ENCODE measurements at places on chromosomes 2 and 18.

DNA sequence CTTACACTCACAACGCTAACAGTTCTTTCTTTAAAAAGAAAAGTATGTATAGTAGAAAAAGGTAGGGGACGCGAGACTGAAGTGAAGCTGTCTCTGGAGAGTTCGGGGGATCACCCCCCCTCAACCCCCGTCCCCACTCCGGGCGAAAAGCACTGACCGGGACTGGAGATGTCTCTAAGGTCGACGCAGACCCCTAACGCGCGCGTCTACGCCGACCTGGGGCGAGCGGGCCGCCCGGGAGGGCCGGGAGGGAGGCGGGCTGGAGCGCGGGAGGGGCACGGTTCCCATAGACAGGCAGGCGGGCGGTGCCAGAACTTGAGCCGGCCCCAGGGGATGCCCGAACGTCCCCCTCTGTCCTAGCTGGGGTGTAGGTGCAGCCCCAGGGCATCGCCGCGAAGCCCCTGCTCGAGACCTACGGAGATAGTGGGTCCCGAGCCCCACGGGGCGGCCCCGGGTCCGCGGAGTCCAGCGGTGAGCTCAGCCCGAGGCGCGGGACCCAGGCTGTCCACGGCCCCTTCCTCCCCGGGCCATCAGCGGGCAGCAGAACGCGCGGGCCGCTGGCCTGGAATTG lies 82.2 kb downstream of the CHRNA1 start:
- DNase-seq, result no peak

GRCh38 chr2:86499326-86499725 lies 58.2 kb downstream of the KDM3A start:
- peak; percentile 20 for DNase-seq

DNA sequence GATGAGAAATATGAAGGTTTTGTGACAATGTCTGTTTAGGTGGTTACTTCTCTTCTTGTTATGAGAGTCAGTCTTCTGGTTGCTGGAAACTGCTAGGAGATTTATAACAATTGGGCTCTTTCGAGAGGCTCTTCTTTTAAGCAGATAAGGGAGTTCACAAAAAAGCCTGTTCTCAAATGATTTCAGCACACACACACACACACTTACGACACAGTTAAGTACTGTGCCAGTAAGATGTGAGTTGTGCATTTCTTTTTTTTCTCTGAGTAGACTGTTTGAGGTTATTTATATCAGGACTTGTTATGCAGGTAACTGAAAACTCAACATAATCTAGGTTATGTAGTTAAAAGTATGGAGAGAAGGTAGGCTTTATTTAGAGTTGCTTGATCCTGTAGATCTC lies 49.8 kb downstream of the MSH2 start:
- DNase-seq, result no peak

DNA sequence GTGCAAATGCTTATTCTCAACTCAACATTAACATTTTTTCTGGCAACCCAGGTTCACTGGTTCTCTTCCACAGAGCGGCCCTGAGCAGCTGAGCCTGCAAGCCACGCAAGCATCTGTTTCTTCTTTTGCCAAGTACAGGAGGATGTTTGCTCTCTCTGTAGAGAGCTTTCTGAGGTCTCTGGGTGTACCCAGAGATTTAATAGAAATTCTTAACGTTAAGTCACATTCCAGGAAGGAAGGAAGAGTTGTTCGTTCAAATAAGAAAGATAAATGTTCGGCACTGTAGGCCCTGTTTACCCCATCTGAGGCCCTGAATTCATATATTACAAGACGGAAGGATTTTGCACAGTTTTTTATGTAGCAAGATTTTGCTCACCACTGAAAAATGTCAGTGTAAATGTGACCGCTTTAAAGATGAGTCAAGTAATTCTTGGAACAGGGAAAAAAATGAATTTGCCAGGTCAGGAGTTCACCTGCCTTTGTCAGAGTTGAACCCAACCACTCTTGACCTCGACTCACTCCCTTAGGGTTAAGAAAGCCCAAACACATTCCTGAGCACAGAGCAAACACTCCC lies 30.1 kb downstream of the KCTD18 start:
- DNase-seq, result peak; percentile 28

DNA sequence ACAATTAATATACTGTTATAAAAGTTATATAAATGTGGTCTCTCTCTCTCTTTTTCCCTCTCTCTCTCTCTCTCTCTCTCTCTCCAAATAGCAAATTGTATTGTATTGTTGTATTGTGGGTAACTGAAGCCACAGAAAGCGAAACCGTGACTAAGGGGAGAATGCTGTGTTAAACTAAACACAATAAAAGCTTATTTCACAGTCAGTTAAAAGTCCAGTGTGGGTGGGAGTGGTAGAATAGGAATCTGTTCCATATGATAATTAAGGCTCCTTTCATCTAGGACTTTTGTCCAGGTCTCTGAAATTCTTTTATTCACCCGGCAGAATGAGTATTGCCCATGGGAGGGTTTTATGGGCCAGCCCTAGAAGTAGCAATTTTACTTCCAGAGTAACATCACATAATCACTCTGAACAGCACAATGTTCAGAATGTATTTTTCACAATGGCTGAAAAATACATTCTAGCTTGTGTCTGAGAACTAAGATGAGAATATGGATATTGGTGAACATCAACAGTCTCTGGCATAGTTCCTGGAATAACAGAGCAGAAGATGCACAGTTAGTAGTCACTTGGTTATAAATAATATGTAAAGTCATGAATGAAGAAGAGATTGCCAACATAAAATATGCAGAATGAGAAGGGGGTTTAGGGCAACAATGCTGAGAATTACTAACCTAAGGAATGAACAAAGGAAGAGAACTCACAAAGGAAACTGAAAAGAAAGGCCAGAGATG lies 399.1 kb downstream of the PLCL1 start:
- DNase-seq, result peak; percentile 24

DNA sequence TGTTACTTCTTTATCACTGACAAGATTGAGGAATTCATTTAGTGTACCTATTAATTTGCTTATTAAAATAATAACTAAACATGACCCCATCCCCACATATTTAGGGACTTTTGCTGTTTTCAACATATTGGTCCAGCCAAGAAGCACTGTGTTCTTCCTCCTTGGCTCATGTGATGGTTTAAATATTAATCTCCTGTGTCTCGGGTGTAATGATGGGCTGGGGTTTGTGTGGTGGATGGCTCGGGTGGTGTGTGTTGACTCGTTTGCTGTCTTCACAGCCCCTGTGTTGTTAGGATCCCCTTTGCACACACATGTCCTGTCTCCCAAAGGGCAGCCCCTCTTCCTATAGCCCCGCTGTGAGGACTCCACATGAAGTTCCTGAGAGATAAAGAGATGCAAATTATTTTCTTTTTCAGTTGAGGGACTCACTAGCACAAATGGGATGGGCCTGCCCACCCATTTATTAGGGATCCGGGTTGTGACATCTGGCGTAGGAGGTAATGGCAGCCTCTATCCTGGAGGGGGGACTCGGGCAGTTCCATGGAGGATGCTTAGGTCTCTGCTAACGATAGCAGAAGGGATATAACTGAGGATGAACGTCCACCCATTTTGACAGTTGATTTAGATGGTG lies 53.4 kb downstream of the FHOD3 start:
- no peak for DNase-seq

- DNase-seq, result no peak
Measured at GRCh38 chr2:170201275-170201674, 23.3 kb downstream of the MYO3B start.

GRCh38 chr2:216163518-216163917 lies 54.4 kb downstream of the XRCC5 start:
- no peak for DNase-seq

GRCh38 chr2:71546777-71547281 lies 93.5 kb downstream of the DYSF start:
- no peak for DNase-seq

DNA sequence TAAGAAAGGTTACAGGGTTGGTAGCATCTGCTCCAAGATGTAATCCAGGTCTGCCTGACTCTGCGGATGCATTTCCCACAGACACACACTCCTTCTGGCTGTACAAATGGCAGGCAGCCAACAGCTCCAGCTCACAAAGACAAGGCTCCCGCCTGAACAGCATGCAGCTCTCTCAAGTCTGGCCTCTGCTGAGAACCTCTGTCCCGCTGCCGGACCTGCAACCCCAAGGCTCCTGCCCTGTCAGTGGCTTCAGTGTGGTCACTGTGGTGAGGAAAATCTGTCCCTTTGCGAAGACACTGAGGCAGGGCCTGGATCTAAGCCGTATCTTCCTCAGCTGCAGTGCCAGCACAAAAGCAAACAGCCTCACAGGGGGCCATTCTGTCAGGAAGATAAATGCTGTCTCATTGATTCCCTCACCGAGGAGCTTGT lies 469.3 kb upstream of the MEX3C start:
- DNase-seq, result no peak

DNA sequence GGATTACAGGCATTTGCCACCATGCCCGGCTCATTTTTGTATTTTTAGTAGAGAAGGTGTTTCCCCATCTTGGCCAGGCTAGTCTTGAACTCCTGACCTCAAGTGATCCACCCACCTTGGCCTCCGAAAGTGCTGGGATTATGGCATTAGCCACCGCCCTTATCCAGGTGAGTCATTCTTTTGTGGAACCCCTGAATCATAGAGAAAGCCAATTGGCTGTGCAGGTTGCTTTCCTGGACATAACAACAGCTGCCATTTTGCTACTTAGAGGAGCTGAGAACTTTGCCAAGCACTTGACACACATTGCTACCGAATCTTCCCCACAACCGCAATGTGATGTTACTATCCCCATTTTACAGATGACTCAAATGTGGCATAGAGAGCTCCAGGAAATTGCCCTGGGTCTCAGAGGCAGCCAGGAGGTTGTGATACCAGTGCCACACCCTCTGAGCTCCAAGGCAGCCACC lies 36.0 kb downstream of the SETBP1 start:
- peak; percentile 73 for DNase-seq

- DNase-seq, result no peak
Measured at GRCh38 chr2:206764673-206765241, 371 bp downstream of the MDH1B start.

DNA sequence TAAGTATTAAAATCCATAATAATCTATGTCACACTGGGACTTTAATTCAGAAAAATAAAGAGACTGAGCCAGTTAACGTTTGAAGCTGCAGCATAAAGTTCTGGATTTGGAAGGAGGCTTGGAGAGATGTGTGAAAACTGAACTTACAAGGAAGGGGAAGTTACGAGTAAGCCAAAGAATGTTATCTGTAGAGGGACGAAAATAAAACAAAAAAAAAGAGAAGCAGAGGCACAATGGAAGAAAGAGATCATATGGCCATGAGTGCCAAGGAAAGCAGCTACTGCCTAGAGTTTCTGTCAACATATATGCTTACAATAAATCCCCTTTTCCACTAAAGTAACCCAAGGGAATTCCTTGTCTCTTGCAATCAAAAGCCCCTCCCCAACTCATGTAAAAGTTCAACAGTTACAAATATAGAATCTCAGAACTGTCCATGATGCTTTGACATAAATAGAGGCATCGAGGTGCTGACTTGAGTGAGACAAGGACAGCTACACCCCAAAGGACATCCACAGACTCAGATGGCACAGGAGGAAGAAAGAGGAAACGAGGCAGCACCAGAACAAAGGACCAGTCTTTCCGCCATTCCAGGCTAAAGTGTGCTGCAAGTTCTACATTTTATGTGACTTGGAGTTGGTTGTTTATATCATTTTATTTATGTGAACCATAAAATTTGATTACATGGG lies 16.1 kb upstream of the ARL5A start:
- DNase-seq, result no peak

GRCh38 chr2:9341337-9341887 lies 81.9 kb downstream of the ITGB1BP1 start:
- DNase-seq, result no peak

DNA sequence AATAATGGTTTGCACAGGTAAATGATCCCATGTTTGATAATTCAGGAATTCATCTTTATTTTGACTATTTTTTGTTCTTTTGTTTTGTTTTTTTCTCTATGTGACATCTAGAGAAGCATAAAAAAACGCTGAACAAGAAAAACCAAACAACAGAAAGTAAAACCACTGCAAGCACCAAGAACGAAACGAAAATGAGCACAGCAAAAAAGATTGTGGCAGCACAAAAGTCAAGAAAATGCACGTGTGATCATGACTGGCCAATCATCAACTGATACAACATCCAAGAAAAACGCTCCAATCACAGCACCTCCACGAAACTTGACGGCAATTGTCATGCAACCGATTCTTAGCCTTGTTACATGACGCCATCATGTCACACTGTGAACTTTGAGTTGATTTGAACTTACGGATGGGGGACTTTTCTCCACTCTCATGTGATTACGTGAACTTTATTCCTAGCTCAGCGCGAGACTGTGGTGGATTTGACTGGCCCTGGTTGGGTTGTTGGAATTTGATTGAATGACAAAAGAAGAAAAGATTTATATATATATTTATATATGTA lies 318.7 kb downstream of the CELF4 start:
- no peak for DNase-seq

GRCh38 chr2:237501892-237502513 lies 15.0 kb downstream of the MLPH start:
- DNase-seq, result no peak

DNA sequence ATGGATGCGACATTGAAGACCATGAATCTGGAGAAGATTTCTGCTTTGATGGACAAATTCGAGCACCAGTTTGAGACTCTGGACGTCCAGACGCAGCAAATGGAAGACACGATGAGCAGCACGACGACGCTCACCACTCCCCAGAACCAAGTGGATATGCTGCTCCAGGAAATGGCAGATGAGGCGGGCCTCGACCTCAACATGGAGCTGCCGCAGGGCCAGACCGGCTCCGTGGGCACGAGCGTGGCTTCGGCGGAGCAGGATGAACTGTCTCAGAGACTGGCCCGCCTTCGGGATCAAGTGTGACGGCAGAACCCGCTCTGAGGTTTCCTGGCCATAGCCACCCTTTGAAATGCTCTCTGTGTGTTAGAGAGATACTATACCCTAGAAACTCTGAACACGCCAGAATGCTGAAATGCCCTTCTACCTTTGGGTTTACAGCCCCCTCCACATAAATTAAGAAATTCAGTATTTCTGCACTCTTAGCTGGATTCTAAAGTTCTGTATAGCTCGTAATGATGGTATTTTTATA lies 659 bp downstream of the CHMP1B start:
- DNase-seq, result peak; percentile 58

DNA sequence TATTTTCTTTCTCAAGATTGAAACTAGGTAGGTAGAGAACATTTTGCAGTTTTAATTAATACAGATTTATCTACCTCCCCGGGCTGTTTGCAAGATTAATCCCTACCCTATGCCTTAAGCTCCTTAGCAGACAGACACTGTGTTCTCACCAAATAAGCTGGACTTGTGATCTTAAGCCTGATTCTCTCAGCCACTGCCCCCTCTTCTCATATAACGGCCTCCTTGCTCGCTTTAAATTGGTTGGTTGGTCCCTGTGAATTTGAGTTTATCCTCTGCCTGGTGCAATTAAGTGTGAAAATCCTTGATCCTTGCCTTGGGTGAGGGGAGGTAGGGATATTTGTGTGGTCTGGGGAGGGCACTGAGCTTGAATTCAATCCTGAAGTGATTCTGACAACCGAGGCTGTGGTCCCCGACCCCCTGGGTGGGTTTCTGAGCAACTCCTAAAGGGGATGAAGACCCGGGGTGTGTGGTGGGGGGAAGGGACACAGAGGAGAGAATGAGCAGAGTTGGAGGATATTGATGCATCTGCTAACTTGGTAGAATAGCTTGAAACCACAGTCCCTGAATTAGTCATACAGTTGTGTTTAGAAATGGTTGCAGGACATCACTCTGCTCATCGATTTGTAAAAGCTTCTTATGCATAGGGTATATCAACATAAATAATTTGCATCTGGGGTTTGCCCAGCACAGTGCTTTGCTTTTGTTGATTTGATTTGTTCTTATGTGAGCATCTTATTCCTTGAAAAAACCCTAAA lies 36.9 kb upstream of the NCKAP5 start:
- no peak for DNase-seq

Data from mammary epithelial cell (primary cell).